ENCODE measurements at places on chromosomes 4 and X.
A peak's percentile ranks its signal among the peaks of the same experiment; 100 is the strongest.

DNA sequence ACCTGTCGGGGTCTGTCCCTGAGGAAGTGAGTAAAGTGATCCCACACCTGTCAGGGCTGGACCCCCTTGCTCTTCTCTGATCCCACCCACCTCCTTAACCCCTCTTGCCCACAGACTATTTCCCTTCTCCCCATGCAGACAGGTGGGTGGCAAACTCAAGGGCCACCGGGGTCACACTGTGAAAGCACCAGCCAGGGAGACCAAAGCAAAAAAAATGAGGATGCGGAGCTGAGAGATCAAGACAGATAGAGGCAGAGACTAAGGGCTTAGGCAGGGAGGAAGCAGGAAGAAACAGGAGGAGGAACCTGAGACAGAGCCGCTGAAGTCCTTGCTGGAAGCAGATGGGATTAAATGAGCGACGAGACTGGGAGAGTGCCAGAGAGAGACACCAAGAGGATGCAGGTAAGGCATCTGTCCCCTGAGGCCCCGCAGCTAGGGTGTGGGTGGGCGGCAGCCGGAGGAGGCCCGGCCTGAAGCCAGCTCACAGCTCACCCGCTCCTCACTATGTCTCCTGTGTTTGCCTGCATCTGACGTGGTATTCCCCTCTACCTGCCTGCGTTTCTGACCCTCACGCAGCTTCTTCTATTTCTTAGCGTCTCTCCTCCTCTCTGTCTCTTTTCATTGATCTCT, 7.2 kb downstream of the TIMM17B start:
- DNase-seq: no peak

- no peak for DNase-seq
These were observed 160.7 kb upstream of the LDB2 start for GRCh38 chr4:17058916-17059741.

- no peak for DNase-seq
These were observed 41.8 kb upstream of the AP1AR start for GRCh38 chr4:112189754-112190153.

DNA sequence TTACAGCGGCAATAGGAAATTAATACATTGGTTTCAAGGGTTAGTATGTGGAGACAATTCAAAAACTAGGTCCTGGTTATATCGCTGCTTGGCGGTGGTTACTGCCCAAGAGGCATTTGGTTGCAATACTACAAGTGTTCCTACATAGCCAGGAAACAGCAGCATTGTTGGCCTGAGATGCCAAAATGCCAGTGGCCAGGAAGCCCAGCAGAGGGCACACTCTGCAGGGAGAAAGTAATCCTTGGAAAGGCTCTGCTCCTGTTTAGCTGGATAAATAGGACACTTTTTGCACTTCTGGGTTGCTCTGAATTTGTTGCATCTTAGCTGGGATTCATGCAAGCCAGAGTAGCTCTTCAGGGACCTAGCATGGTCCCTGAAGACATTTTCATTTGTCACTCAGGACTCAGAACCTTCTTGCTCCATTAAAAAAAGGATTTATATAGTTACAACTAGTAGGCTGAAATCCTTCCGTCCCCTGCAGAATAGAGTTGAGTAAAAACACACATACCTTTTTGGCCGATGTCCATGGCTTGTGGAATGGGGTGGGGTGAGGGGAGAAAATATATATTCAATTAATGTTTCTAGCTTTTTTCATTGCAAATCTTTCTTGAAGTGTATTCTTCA, 8.1 kb upstream of the GPR119 start:
- peak; percentile 24 for DNase-seq

DNA sequence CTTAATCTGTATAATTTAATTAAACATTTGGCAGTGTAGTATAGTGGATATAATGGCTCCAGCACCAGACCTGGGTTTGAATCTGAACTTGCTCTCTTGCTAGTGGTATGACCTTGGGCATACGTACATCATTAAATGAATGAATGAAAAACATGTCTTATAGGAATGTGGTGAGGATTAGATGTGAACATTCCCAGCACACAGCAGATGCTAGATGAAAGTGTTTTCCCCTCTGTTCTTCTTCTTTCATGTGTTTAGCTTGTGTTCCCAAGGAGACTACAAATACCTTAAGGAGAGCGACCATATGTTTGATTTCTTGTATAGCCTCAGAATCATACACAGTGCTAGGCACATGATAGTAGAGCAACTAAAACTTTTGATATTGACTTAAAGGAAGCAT, 56.5 kb downstream of the CT47B1 start:
- DNase-seq: no peak

DNA sequence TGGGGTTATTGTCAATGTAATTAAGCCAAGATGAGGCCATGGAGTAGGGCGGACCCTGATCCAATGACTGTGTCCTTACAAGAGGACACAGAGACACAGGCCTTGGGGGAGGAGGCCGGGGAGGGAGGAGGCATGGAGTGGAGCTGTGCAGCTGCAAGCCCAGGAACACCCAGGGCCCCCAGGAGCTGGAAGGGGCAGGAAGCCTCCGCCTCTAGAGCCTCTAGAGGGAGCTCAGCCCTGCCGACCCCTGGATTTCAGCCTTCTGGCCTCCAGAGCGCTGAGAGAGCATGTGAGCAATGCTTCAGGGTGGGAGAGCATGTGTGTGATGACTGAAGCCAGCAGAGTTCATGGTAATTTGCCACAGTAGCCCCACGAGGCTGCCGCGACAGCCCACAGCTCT, 234.6 kb downstream of the AFAP1 start:
- no peak for DNase-seq

- no peak for DNase-seq
These were observed 248.0 kb upstream of the SFRP2 start for GRCh38 chr4:154036856-154037255.

GRCh38 chrX:112211459-112211858, 128.9 kb upstream of the TRPC5 start:
- no peak for DNase-seq

- DNase-seq: no peak
These were observed 15.2 kb downstream of the PDLIM3 start for GRCh38 chr4:185520119-185520518.

- no peak for DNase-seq
These were observed 5.5 kb upstream of the ATP2B3 start for GRCh38 chrX:153511784-153512500.

DNA sequence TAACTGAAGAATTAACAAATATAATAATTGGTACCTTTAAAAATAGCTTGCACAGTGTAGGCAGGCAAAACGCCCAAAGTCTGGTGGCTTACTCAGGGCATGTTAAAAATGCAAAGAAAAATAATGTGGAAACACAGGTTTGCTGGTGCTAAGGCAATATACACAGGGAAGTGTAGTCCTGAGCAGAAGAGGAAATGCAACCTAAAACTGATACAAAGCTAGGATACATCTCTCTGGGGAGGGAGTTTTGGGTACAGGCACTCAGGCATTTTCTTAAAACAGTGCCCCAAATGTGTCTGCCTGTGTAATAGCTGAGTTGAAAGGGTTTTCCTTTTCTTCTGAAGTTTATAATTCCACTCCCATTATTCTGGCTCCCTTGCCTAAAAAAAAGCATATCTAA, 47.4 kb downstream of the TMPRSS11E start:
- DNase-seq: no peak

- peak; percentile 25 for DNase-seq
These were observed 78.1 kb downstream of the BMP15 start for GRCh38 chrX:50988649-50989048.

DNA sequence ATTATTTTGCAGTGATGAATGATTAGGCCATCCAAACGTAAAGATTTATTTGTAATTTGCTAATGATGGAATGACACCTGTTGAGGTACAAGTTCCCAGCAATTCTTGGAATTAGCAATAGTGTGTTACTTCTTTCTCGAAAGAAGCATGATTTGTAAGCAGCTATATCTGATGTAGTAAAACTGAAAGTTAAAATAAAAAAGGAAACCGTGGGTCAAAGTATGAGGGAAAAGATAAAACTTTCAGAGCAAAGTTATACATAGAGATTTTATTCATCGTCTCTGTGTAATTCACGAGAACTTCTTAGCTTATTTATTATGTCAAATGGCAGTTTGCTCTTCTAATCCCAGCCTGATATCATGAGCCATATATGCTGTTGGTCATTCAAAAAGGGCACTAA, 59.0 kb downstream of the NFKB1 start:
- DNase-seq: no peak

- no peak for DNase-seq
These were observed 13.0 kb downstream of the PPP1R3F start for GRCh38 chrX:49282647-49283011.

GRCh38 chr4:140756319-140757231, at the start of gene TBC1D9:
Gene TBC1D9, minus strand, starts transcription at chr4:140756385. Its CDS starts 340 bp downstream, at chr4:140756045.
- DNase-seq: no peak

DNA sequence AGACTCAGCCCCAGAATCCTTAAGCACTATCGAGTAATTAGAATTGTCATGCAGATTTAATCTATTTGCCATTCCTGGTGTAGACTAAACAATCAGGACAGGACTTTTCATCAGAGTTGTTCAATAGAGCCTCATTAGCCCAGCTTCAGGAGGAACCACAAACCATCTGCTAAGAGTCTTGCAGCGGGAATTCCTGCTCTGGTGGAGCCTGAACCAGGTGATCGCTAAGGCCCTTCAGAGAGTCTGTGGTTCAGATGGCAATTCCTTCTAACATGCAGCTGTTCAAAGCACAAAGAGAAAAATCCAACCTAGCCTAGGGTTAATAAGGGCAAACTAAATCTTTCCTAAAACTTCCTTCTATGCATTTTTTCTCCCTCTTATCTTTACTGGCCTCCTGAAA, 119.1 kb upstream of the CPEB2 start:
- no peak for DNase-seq

GRCh38 chr4:99606716-99607115, 32.1 kb downstream of the MTTP start:
- no peak for DNase-seq

- no peak for DNase-seq
These were observed 304.0 kb downstream of the MAPK10 start for GRCh38 chr4:86055898-86056297.

DNA sequence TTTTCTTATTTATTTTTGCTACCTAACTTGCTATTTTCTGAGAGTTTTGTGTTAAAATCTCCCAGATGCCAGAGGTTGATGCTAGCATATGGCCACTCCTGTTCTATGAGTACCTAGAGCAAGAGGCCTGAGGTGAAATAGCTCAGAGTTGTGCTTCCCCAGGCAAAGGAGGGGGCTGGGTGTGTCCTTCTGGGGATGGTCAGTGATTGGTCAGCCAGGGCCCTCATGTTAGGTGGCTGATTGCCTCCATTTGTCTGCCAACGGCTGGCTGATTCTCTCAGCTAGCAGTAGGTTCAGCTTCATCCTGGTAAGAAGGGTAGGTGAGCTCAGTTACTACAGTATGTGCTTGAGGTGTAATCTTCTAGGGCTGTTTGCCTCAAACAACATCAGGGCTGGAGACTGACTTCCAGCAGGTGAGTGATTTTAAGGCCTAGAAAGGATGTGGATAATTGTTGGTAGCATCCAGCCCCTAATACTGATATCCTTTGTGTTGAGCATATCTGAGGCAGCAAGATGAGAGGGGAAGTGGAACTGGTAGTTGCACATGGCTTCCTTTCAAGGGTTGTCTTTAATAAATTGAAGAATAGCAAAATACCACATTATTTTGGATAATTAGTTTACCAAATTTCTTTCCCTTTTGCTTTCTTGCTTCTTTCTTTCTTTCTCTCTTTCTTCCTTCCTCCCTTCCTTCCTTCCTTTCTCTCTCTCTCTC, 62.5 kb upstream of the RHOH start:
- DNase-seq: no peak

DNA sequence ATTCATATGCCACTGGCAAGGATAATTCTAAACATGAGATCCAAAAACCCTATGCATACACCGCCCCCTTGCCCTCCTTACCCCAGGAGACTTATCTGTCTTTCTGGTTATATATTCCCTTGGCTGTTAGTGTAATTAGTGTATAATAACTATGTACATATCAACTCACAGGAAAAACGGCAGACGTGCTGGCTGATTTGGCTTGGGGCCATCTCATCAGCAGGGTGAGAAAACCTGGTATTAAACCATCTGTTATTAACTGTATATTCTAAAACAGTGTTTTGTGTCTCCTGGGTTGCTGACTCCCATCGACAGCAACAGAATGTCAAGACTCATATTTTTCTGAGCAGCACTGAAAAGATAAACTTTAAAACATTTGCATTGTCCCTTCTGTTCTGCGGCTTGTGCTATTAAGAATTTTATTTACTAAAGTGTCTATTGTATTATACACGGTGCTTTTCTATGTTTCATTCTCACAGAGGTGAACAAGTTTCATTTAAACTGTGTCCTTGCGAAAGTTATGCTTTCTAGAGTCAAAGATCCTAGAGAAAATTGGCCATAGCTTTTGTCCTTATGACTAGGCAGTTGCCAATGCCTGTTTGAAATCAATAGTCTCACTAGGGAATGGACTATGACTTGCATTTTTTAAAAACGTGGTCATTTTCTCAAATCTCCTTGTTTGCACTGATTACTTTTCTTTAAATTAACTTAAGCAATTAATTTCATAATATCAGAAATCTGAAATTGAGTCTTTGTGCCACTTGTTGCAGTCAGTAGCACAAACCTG, 211.5 kb upstream of the MID1 start:
- no peak for DNase-seq

DNA sequence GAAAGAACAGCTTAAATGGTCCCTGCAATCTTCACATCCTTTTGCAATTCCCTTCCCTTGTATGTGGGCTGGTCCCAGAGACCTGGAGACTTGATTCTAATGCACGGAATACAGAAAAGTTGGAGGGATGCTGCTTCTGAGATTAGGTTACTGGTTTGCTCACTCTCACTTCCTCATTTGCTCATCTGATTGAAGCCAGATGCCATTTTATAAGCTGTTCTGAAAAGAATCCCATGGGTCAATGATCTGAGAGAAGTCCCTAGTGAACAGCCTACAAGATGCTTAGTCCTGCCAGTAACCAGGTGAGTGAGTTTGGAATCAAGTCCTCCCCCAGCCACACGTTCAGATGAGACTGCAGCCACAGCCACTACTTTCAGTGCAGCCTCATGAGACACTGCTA, 35.9 kb downstream of the MAGEA1 start:
- no peak for DNase-seq

GRCh38 chr4:165458471-165458870, 79.7 kb downstream of the CPE start:
- DNase-seq: no peak

DNA sequence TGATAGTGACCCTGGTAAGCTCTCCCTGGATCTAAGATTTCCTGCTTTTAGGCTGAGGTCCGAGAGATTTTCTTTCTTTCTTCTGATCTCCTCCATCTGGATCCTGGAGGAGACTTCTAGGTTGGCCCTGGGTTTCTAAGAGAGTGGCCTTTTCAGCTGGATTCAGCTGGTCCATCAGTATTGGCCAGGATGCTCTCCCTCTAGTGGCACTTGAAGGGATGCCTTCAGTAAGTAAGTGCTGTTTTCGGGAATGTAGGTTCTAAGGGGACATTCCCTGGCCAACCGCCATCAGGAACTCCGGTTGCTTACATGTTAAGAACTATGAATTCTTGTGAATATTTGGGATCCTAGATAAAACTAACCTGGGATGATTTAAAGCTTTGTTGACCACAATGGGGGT, 56.9 kb downstream of the SERTM2 start:
- no peak for DNase-seq

DNA sequence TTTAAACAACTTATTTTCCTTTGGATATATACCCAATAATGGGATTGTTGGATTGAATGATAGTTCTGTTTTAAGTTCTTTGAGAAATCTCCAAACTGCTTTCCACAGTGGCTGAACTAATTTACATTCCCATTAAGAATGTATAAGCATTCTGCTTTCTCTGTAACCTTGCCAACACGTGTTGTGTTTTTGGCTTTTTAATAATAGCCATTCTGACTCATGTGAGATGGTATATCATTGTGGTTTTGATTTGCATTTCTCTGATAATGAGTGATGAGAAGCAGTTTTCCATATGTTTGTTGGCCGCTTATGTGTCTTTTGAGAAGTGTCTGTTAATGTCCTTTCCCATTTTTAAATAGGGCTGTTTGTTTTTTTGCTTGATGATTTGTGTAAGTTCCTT, 155.6 kb upstream of the PITX2 start:
- no peak for DNase-seq
